ENCODE measurements at places on chromosomes 7 and 10.

GRCh38 chr10:117718986-117719920 lies 176.7 kb downstream of the EMX2 start:
- DNase-seq = no peak

GRCh38 chr7:22219739-22220493 lies 137.0 kb downstream of the RAPGEF5 start:
- DNase-seq = no peak

GRCh38 chr7:81770728-81771223 lies 929 bp upstream of the HGF start:
- DNase-seq = no peak

GRCh38 chr10:131882151-131882550 lies 18.7 kb upstream of the PPP2R2D start:
- DNase-seq = no peak

DNA sequence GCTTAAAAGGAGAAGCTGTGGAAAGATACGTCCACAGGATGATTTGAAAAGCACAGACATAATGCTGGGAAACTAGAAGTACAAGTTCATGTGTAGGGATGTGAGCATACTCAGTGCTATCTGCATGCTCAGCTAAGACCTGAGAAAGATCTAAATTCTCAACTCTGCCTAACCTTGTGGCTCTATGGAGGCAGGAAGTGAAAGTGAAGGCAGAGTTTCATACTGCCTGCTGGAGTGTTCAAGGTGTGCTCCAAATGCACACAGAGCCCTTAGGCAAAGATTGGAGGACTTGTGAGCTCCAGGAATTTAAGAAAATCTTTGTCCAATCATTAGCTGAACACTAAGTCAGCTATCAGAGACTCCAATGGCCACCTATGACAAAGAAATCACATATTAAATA lies 190.9 kb downstream of the RNLS start:
- DNase-seq = no peak

GRCh38 chr10:24680647-24681524 lies 42.8 kb downstream of the ARHGAP21 start:
- DNase-seq = no peak

DNA sequence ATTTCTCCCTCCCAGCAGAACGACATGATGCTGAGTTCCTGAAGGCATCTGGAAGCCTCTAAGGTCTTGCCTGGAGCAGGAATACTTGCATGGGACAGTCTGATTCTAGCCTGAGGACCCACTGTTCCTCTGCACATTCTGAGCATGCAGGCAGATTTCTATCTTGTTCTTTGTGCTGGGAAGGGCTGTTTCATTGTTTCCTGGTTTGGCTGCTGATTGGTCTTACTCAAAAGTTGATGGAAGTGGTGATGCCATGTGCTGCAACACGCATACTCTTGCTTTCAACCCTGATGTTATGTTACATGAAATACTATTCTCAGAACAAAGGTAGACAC lies 307.0 kb downstream of the GATA3 start:
- no peak for DNase-seq

DNA sequence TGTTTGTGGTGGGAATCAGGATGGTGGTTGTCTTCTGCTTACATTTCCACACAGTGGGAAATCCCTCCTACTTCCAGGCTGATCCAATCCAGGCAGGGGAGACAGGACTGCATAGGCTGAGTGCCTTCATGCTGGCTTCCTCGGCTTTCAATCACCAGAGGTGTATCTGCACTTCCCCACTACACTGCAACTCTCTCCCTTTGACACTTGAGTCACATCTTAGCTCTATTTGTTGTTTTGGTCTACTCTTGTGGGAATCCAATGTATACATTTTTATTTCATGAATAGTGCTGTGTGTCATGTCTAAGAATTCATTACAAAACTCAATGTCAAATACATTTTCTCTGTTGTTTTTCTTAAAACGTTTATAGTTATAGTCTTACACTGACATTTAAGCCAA lies 735.6 kb downstream of the XPNPEP1 start:
- DNase-seq = no peak

- DNase-seq = no peak
Observed at GRCh38 chr10:1278306-1278705, 222.1 kb downstream of the WDR37 start.

DNA sequence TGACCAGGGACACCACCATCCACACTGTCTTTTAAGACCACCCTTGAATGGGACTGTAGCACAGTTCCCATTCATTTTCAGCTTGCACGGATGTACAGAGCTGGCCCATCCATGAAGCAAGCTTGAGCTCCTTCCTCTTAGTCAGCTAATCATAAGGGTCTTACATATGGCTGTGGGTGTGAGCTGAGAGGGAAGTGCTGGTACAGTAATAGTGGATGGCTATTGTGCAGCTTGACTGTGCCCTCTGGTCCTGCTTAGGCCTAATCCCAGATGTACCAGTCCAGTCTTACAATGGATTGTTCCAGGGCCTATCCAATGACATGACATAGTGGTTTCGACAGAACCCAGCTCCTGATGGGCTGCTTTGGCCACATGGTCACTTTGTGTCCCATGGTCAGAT lies 96.9 kb upstream of the ZNF438 start:
- DNase-seq = no peak

- no peak for DNase-seq
Observed at GRCh38 chr7:7216279-7216678, 33.9 kb downstream of the C1GALT1 start.

- DNase-seq = no peak
Observed at GRCh38 chr7:28433699-28434219, 21.4 kb downstream of the CREB5 start.

DNA sequence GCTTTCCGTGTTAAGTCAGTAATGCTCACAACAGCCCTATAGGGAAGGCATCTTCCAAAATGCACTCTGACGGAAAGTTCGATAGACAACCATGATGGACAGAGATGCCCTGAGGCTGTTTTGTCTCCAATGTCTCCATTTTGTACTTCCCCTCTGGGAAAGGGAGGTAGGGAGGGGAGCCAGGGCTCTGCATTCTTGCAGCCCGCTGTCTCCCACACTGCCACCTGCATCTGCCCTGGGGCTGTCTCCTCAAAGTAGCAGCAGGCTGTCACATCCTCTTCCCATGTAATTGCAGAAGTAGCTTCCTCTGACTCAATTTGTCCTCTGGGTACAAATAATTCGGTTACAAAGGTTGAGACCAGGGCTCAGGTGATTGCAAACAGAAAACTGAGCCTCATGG lies 131.4 kb downstream of the GPAM start:
- DNase-seq = no peak

- no peak for DNase-seq
Observed at GRCh38 chr10:109996225-109996624, 11.6 kb upstream of the ADD3 start.

GRCh38 chr7:3517344-3517743 lies 216.3 kb downstream of the SDK1 start:
- DNase-seq = no peak

GRCh38 chr10:46250898-46251856 lies 35.6 kb upstream of the ANTXRL start:
- DNase-seq = no peak

GRCh38 chr10:13816195-13816925 lies 229.6 kb downstream of the PRPF18 start:
- DNase-seq = peak; percentile 8

GRCh38 chr7:44380831-44381493 lies 55.6 kb upstream of the CAMK2B start:
- DNase-seq = no peak

- no peak for DNase-seq
Observed at GRCh38 chr7:122770686-122771335, 68.1 kb upstream of the RNF148 start.

GRCh38 chr7:130814778-130815335 lies 80.8 kb upstream of the KLF14 start:
- no peak for DNase-seq

DNA sequence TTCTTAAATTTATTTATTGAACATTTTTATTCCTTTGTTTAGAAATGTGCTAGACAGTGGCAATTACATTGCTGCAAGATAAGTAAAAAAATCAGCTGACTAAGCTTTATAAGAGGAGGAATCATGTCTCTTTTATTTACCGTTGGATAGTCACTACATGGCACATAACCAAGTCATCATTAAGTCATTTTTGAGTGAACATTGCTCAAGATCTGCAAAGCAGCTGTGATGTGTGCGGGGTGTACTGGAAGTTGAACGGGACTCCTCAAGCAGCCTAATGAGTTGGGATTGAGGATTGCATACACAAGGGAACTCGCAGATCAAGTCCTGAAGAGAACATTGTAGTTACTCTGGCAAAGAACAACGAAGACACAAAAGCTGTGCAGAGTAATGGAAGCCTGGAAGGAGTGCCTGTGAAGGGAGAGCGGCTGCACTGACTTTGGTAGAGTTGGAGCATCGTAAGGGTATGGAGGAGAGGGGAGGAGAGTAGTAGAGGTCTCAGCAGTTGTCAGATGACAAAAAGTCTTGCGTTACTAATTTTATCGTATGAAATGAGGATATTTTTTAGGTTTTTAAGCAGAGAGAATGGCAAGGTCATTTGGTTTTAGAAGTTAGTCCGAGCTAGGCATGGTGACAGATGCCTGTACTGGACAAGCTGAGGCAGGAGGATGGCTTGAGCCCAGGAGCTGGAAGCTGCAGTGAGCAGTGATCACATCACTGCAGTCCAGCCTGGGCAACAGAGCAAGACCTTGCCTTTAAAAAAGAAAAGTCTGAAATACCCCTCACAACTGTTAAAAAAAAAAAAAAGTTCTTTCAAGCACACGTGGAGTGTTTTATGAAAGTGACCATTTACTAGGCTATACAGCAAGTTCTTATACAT lies 95.1 kb downstream of the BMPR1A start:
- DNase-seq = no peak

DNA sequence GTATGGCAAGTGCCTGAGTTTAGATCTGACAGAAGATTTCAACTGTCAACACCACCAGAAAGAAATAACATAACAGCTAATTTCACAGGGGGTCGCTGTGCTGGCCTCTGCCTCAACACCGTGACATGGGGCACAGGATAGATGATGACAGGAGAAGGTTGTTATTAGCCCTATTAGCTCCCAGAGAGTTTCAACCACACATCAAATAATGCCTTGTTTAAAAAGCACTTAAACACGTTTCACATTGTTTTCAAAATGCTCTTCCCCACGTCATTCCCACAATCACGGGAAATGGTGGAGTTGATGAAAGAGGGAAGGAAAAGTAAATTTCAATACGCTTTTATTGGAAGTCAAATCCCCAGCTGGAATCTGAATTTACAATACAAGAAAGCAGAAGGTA lies 184.7 kb downstream of the MAGI2 start:
- DNase-seq = no peak

DNA sequence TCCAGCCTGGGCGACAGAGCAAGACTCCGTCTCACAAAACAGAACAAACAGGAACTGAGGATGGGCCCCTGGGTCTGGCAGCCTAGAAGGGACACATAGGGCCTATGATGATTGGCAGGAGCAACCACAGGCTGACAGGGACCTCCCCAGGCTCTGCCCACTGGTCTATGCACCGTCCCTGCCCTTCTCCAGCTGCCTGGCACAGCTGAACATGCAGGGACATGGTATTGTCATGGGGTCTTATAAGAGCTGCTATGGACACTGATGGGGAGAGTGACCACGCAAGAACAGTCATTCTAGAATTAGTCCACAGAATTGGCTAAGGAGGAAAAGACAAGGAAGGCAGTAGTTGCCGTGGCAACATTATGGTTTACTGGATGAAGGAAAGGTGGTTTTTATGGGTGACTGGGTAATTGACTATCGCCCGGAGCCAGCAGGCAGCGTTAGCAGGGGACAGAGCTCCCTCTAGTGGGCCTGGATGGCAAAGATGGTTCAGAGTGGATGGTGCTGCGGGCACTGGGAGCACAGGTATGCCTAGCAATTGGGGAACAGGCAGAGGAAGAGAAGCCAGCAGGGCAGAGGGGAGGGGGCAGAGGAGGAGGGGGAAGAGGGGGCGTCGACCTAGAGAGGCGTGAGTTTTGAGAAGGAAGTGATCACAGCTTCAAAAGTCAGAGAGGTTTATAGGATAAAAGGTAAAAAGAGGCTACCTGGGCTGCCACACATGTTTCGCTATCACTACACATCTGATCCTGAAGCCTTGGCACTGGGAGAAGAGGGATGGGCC lies 7.8 kb upstream of the TRIM56 start:
- DNase-seq = peak; percentile 18

GRCh38 chr10:25899304-25899703 lies 34.7 kb upstream of the MYO3A start:
- no peak for DNase-seq

- no peak for DNase-seq
Observed at GRCh38 chr7:142968229-142968628, 6.1 kb upstream of the KEL start.

DNA sequence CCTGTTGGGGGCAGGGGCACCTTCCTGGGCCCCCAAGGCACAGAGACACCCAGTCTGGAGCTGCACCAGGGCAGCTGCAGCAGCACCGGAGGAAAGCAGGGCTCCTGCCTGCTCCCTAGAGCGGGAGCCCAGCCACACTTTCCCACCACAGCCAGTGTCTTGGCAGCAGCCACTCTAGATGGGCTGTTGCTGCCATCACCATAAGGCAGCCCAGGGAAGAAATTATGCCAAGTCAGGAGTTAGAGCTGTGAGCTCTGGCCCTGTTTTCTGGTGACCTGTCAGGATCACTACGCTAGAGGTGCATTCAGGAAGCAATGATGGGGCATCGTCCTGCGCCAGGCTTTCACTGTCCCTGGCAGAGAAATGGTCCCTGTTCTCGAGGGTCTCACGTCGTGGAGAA lies 38.0 kb upstream of the ZNRF2 start:
- no peak for DNase-seq

- DNase-seq = no peak
Observed at GRCh38 chr7:27510541-27510940, 152.1 kb downstream of the HIBADH start.

DNA sequence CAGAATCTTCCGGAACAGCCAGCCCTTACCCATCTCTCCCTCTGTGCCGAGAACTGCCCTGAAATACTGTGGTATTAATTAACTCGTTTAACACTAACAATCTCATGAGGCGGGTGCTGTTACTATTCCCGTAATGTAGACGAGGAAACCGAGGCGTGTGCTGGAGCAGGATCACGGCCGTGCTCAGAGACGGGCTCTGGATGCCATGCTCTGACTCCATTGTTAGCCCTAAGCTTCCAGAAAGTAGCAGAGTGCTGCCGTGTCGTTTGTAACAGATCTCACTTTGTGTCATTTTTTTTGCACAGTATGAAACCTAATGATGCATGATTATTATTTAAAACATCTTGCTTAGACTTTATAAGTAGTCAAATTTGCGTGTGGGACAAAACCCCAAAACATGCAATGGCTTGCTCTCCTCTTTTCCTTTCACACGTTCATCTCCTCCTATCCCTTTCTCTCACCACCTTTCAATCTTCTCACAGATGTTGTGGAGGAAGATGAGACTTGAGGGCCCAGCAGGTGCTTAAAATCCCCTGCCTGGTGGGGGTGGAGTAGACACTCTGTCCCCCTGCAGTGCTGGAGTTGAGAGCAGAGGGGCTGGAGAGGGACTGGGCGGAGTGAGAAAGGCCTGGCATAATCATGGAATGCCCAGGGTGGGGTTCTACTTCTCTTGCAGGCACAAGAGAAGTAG lies 482 bp upstream of the ACTR3C start:
- no peak for DNase-seq

- DNase-seq = no peak
Observed at GRCh38 chr10:24247841-24248240, 38.9 kb downstream of the KIAA1217 start.

- DNase-seq = peak; percentile 17
Observed at GRCh38 chr10:34861293-34862021, 46.4 kb upstream of the PARD3 start.

GRCh38 chr7:105691680-105692564 lies 110.6 kb upstream of the EFCAB10 start:
- no peak for DNase-seq

Data from nucleus accumbens (tissue), 56 donors.